ENCODE measurements at places on chromosomes 13 and 19.
A peak's percentile ranks its signal among the peaks of the same experiment; 100 is the strongest.

GRCh38 chr19:49830766-49831165, 12.7 kb downstream of the MED25 start:
- no peak for DNase-seq

DNA sequence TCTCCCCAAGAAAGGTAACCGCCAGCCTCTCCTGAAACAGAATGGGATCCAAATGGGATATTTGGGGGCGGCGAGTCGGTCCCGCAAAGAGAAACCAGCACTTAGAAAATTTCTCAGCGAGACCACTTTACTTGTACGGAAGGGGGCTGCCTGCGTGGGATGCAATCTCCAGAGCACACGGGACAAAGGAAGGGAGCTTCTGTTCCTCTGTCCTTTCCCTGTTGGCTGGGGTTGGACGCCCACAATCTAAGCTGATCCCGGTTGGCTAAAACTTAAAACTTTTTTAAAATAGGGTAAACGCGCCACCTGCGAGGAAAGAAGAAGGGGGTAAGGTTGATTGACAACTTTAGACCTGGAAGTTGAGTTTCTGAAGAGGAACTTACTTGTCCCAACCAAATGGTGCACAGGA, 826 bp upstream of the BSG start:
- no peak for DNase-seq

GRCh38 chr13:93925990-93926389, 553.5 kb downstream of the DCT start:
- no peak for DNase-seq

GRCh38 chr13:59951011-59951410, 212.7 kb downstream of the DIAPH3 start:
- no peak for DNase-seq

DNA sequence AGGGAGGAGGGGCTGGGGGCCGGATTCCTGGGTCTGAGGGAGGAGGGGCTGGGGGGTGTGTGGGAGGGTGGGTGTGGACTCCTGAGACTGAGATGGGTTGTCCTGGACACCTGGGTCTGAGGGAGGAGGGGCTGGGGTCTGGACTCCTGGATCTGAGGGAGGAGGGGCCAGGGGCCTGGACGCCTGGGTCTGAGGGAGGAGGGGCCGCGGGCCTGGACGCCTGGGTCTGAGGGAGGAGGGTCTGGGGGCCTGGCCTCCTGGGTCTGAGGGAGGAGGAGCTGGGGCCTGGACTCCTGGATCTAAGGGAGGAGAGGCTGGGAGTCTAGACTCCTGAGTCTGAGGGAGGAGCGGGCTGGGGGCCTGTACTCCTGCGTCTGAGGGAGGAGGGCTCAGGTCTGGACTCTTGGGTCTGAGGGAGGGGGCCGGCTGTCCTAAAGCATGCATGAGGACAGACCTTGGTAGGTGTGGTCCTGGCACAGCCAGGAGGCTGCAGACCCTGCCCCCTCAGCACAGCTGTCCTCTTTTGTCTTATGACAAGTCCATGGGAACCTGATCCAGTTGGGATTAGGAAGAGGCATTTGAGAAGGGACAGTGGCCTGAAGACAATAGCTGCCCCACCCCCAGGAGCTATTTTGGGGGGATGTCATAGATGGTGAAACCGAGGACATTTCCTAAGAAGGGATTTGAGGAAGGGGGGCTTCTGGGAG, 1.3 kb downstream of the TNNT1 start:
- DNase-seq: no peak

DNA sequence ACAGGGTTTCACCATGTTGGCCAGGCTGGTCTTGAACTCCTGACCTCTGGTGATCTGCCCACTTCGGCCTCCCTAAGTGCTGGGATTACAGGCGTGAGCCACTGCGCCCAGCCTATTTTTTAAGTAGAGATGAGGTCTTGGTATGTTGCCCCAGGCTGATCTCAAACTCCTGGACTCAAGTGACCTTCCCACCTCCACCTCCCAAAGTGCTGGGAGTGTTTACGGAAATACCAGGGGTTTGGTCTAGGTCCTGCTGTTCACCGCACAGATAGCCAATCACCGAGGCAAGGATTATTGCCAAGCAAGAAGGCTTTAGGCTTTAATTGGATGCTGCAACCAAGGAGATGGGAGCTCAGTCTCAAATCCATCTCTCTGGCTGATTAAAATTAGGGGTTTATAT, 11.6 kb downstream of the CLEC4G start:
- no peak for DNase-seq

- no peak for DNase-seq
Measured at GRCh38 chr19:22619371-22619770, 14.8 kb upstream of the ZNF492 start.

- DNase-seq: no peak
Measured at GRCh38 chr19:35932291-35932936, 3.8 kb upstream of the LRFN3 start.

GRCh38 chr19:18659281-18660050, 22.6 kb downstream of the KLHL26 start:
- no peak for DNase-seq

DNA sequence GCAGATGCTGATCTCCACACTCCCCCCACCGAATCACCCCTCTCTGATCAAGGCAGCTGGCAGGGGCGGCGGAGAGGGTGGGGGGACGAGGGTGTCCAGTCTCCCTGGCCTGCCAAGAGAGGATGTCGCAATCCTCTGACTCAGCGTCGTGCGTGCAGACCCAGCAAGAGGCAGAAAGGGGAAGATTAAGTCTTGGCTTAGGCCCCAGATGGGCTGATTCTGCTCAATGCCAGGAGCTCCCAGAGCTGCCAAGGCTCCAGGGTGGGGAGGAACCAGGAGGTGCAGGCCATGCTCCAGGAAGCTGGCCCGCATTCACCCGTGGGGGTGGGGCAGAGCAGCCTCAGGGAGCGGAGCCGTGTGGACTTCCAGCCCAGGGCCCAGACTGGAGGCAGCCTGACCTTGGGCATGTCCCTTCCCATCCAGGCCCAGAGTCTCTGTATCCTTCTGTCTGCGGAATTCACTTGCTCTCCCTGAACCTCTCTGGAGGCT, 6.6 kb upstream of the BCL3 start:
- DNase-seq: peak; percentile 99

DNA sequence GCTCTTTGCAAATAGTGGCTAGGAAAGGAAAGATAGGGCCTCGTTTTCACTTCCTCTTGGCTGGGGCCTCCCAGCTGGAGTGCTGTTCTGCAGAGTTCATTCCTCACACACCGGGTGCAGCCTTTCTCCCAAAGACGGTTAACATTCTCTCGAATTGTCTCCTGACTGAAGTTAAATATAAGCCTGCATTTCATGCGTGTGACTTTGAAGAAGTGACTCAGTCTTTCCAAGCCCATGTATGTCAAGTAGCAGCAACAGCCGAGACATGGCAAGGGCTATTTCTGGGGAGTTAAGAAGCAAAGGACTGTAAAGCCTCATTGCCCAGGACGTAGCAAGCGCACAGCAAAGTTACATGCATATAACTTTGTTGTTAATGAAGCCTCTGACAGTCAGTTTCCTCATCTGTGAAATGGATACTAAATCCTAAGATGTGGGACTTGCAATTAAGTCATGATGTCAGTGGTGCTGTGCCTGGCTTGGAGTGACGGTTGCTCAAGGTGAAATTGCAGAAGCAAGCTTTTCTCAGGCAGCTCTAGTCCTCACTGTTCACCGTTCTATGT, 502.4 kb downstream of the MYO16 start:
- DNase-seq: peak; percentile 12

DNA sequence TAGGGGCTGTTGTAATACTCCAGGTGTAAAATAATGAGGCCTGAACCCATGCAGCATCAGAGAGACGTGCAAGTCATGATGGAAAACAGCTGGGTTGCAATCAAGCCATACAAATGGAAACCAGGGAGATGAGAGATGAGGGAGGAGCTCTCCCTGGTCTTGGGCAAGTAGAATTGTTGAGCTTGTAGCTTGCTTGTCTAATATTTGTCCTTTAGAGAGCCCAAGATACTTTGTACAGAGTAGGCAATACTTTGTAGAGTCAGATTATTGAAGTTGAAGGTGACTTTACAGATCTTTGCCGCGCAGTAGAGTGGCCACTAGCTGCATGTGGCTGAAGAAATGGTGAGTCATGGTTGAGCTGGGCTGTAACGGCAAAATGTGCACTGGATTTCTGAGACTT, 8.3 kb downstream of the ATP8A2 start:
- DNase-seq: no peak

DNA sequence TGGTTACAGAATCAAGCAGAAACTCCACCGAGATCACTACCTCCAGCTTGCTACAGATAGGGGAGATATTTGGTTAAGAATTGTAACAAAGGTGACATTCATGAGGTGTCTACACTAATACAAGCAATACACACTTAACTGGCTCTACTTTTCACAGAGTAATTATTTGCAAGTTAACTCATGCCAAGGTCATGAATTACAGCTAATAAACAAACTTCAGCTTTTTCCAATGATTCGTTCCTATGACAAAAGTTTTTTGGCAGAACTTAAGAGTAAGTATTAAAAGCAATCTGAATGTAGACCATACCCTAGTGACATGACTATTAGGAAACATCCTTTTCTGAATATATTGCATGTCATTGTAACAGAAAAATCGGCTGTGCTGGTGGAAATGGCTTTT, 72.1 kb downstream of the LHFPL6 start:
- no peak for DNase-seq

DNA sequence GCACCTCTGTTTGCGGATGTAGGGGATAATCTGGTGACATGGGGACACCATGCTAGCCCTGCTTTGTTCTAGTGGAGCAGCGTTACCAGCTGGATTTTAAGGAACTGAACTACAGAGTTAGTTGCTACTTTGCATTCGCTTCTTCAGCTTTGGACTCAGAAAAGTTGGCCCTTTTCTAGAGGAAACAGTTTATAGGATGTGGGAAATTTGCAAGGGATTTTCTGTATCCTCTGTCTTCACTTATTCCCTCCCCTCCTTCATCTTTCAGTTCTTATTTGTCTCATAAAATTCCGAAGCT, 2.1 kb downstream of the GATAD2A start:
- no peak for DNase-seq

- no peak for DNase-seq
Measured at GRCh38 chr13:51488212-51488611, 35.4 kb upstream of the INTS6 start.

DNA sequence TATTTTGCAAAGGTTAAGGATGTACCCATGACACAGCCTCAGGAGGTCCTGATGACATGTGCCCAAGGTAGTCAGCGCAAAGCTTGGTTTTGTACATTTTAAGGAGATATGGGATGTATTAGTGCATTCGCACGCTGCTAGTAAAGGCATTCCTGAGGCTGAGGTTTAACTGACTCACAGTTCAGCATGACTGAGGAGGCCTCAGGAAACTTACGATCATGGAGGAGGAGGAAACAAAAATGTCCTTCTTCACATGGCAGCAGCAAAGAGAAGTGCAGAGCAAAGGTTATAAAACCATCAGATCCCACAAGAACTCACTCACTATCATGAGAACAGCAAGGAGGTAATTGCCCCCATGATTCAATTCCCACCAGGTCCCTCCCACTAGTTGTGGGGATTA, 1017.4 kb downstream of the EFNB2 start:
- DNase-seq: no peak

GRCh38 chr19:16416991-16417390, 54.8 kb downstream of the EPS15L1 start:
- DNase-seq: no peak

DNA sequence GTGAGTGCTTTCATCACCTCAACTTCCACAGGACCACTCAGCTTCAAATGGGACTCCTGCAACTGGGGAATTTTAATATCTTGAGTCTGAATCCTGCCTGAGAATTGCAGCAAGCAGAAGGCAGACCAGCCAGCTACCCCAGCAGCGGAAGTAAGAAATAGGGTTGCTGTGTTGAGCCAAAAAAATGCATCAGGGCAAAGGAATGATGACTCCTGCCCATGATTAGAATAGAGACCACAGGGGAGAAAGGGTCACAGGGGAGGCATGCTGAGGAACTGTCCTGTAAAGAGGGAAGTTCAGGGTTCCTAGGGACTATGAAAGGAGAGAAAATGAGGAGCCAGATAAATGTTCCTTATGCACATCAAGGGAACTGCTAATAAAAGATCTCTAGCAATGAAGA, 370.2 kb downstream of the KCTD12 start:
- DNase-seq: no peak

DNA sequence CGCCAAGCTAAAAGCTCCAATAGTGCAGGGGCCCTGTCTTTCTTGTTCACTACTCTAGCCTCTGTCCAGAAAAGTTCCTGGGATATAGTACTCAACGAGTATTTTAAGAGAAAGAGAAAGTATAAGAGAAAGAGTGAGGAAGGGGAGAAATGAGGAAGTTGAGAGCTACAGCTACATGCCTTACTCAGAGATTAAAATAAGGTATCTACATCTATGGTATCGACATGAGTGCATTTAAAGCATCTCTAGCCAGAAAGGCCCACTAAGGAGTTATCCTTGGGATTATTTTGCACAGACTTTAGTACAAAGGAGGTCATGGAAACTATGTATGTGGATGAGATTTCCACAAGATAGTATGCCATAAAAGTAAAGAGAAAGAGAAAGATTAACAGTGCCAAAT, 28.5 kb downstream of the MYCBP2 start:
- DNase-seq: no peak

DNA sequence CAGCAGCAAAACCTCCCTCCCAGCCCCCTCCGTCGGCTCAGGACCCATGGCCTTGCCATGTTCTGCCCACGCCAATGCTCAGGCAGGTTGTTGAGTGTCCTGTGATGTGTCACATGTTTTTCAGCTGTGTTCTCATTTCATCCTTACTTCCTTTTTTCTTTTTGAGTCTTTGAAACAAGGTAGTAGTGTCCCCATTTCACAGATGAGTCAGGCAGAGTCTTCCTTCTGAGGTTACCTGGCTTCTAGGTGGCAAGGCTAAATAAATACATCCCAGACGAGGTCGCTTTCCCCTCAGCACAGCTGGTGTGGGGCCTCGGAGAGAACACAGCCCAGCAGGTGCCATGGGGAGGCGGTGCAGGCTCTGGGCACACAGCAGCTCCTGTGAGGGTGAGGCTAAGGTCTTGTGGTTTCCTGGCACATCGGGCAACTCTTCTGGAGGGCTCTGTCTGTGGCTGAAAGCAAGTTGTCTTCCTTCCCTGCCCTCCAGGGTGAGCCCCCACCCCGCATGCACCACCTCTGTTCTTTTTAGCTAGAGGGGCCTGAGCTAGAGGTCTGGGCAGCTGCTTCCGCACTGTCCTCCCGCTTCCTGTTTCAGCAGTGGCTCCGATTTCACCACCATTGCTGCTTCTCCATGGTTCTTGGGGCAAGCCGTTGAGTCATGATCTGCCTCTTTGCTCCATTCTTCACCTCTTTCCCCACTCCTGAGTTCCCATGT, 15.1 kb downstream of the PRAM1 start:
- DNase-seq: no peak

- DNase-seq: no peak
Measured at GRCh38 chr19:31838163-31838815, 489.1 kb upstream of the TSHZ3 start.

- DNase-seq: no peak
Measured at GRCh38 chr13:30724778-30725177, 10.6 kb upstream of the ALOX5AP start.

DNA sequence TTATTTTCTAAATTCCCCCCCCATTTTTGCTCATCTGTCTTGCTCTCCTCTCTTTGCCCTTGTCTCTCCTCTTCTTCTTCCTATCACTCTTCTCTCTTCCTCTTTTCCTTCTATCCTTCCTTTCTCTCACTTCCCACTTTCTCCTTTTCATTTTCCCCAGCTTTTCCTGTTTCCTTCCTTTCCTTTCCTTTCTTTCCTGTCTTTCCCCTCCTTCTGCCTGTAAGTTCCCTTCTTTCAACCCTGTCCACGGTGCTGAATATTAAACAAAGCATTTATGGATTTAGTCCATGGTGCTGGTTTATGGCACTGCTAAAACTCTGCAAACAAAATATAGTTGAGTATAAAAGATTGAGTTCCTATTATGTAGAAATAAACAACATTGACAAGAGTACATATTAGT, 27.6 kb downstream of the SCEL start:
- no peak for DNase-seq
